ENCODE measurements at places on chromosomes 13 and 19.

DNA sequence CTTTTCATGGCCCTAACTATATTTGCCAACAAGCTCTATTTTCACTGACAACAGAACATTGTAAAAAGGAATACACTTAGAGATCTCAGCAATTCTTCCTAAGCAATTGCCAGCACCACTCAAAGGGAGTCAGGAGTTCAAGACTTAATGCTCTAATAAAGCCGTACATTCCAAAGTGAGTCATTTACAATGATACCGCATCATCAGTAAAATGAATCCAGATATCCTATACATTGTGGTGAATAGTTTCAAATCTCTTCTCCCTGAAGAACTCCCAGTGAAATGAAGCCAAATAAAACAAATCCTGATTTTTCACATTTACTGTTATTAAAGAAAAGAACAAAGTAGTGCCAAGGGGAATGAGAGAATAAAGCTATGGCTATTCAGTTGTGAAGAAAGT lies 2898.7 kb upstream of the PCDH20 start:
- no peak for DNase-seq

DNA sequence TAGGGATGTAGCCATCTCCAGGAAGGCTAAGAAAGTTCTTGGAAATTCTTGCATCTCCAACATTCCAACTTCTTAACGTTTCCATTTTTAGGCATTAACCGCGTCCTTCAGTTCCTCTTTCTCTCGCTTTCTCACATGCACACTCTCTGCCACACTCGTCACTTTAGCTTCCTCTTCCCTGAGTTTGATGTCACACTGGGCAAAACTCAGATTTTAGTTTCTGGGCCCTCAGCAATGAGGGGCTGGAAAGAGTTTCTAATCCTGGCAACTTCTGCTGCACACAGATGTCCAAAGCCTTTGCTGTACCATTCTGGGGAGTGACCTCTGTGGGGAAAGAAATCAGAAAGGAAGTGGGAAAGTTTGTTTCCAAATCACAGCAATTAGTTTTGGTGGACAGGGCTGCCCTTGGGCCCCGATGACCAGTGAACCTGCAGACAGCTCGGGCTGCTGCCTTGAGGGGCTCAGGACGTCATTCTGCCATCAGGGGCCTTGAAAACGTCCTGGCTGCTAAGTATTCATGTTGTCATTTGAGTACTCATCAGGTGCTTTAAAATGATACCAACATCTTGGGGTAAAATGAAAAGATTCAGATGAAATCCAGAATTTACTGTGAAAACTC lies 89.3 kb downstream of the KL start:
- no peak for DNase-seq

DNA sequence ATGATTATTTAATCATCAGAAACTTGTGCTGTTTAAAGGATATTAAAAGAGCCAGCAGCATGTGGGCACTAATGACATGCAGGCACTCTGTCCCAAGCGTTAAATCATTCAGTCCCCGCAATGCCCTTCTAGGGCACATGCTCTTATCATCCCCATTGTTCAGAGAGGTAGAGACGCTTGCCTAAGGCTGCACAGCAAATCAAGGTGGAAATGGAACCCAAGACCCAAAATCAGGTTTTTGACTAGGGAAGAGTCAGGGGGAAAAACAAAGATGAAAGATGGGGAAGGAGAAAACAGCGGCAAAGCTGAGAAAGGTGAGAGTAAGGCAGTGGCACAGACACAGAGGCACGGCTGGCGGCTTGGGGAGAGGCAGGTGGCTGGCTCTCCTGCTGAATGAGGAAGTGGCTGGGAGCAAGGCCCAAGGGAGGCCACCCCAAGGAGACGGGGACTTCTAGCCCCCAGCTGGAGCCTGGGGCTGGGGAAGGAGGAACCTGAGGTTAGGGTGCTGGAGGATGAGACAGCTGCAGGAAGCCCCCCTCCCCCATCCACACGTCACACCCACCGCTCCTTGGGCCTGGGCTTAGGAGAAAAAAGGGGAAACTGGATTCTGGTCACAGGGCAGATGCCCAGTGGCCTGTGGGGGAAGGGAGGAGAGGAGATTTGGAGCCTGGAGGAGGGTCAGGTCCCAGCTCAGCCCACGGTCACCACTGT lies 1.0 kb upstream of the TYROBP start:
- DNase-seq: no peak

DNA sequence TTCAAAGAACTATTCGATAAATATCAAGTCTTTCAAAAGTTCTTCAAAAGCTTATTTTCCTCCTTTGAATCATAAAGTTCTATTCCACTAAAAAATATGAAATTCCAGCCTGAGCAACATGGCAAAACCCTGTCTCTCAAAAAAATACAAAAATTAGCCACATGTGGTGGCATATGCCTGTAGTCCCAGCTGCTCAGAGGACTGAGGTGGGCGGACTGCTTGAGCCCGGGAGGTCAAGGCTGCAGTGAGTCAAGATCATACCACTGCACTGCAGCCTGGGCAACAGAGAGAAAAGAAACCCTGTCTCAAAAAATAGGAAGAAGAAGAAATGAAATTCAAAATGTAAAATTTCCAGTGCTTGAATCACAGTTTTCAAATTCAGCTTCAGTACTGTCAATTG lies 24.6 kb downstream of the CAB39L start:
- no peak for DNase-seq

Data from RCC 7860 (cell line).